ENCODE measurements at places on chromosomes 1 and 21.

GRCh38 chr1:169260478-169261151 is 107.0 kb downstream of the NME7 start:
- no peak for DNase-seq

DNA sequence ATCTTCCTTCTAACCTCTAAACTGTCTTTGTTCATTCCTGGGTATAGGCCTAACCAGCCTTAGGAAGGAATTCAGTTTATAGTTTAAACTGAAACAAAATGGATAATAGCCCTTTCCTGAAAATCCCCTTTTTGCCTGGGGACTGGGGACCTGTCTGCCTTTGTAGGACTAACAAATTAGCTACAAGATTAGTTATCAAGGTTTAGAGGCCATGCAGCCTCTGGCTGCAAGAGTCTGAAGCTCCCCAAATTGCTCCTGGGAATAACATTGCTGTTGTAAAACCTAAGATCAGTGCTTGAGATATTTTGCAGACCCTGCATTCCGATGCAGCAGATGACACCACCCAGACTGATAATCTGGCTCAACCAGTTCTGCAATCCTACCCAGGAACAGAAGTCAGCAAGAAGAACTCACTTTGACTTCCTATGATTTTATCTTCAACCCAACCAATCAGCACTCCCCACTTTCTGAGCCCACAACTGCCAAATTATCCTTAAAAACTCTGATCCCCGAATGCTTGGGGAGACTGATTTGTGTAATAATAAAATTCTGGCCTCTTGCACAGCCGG is 96.6 kb upstream of the ETV3 start:
- no peak for DNase-seq

DNA sequence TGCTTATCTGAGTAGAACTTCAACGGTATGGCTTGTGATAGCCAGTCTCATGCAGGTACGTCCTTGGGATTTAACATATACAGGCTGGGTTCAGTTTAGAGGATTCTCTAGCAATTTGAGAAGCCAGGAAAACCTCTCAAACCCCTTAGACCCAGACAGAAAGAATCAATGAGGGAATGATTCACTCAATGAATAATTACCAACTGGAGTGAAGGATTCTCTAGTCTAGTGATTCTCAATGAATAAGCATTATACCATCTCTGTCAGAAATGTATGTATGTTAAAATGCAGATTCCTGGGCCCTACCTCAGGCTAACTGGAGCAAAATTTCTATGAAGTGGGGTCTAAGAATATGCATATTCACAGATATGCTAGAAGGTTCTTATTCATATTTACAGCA is 54.5 kb upstream of the APP start:
- DNase-seq: no peak

DNA sequence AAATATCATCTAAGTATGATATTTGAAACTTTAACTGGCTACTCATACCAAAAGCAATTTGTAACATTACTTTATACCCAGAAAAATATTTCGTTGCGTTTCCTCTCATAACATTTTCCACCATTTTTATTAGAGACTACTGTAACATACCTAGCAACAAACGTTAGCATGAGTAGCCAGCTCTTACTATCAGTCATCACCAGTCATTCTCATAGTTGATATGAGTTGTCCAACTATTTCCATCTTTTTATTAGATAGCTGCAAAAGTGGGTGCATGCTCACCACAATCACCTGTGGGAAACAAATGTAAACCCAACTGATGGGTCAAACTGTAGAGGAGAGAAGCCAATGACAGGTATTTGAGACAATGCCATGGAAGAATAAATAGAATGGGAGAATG is 114.6 kb downstream of the AKT3 start:
- DNase-seq: no peak

DNA sequence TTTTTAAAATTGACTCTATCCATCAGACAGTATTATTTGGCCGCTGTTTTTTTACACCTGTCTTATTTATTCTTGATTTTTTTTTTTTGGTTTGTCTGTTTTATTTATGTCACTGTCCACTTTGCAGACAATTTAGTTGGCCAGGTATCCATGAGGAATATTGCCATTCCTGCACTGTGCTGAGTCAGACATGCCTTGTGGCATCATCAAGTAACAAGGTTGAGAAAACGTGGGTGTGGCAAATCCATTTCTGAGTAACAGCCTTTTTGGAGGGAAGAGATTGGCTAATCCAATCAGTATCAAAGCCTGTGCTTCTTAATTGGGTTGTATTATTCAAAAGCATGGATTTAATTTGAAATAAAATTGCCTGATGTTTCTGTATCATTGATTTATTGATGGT is 463.1 kb downstream of the USP25 start:
- no peak for DNase-seq

- DNase-seq: no peak
These were observed at the start of gene IVL for GRCh38 chr1:152907686-152908601. Gene IVL (plus strand): TSS chr1:152908546. CDS start chr1:152909798, 1,252 bp downstream.

DNA sequence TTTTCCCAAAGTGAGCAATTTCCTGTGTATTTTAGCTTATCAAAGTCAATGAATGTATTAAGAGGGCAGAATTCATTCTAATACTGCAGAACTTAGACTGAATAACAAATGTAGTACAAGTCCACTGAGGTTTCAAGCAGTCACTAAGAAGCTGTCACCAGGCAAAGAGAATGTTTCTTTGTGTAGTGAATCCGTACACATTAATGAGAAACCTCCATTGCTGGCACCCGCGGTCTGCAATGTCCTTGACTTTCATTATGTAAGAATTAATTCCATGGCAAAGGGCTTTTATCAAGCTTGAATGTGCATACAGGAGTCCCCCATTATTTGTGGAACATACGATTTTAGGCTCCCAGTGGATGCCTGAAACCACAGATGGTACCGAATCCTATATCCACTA is 719.5 kb upstream of the TMPRSS15 start:
- no peak for DNase-seq

DNA sequence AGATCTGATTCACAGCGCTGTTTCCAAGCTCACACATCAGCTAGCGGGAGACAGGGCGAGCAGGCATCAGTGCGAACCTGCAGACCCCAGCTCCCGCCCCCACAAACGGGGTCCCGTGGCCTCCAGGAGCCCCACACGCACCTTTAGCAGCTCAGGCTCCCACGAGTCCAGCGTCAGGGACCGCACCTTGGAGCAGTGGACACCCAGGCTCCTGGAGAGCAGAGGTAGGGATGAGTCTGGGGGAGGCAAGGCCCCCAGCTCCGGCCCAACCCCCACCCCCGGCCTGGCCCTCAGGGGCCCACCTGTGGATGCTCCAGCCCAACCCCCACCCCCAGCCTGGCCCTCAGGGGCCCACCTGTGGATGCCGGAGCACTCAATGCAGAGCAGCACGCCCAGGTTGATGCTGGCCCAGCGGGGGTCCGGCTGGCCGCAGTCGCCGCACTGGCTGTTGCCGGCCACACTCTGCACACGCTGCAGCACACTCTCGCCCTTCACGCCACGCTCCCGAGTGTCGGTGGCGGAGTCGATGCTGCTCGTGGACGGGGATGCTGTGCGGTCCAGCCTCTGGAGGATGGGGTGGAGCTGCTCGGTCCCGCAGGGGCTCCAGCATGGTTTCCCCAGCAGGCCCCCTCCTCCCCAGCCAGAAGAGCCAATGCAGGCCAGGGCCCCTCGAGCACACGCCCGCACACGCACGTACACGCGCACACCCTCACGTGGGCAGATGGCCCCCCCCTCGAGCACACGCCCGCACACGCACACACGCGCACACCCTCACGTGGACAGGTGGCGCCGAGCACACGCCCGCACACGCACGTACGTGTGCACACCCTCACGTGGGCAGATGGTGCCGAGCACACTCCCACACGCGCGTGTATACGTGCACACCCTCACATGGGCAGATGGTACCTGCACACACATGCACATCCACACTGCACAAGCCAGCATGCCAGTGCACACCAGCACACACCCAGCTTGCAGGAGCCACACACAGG is 11.4 kb downstream of the ACAP3 start:
- DNase-seq: no peak

DNA sequence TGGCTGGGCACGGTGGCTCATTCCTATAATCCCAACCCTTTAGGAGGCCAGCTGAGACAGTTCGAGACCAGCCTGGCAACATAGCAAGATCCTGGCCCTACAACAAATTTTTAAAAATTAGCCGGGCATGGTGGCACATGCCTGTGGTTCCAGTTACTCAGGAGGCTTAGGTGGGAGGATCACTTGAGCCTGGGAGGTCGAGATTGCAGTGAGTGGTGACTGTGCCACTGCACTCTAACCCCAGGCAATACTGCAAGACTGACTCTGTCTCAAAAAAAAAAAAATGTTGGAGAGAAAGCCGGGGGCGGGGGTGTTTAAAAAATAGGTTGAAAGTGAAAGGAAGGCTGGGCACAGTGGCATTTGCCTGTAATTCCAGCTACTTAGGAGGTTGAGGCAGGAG is 16.5 kb downstream of the CLDN19 start:
- no peak for DNase-seq

- DNase-seq: no peak
These were observed 41.2 kb downstream of the CDCP2 start for GRCh38 chr1:54111624-54112023.

- DNase-seq: no peak
These were observed 3.7 kb downstream of the RNF19B start for GRCh38 chr1:32960819-32961355.

DNA sequence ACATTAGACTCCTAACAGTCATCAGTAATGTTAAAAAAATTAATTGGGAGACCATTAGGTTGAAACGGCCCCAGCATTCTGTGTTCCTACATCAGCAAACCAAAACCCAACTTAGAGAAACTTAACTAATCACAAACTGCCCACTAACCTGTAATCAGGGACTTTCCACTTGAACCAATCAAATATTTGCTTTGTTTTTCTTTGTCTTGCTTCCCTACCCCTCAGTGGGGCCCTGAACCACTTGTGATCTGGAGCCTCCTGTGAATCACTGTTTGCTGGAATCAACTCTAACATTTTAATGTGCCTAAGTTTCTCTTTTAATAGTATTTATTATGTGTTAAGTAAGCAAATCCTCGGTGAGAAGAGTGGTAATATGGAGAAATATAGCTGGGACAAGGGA is 64.0 kb downstream of the ABCA4 start:
- DNase-seq: no peak

GRCh38 chr1:39907528-39908453 is 6.1 kb upstream of the MYCL start:
- DNase-seq: no peak

- DNase-seq: no peak
These were observed 19.2 kb upstream of the RGS8 start for GRCh38 chr1:182703539-182703938.

DNA sequence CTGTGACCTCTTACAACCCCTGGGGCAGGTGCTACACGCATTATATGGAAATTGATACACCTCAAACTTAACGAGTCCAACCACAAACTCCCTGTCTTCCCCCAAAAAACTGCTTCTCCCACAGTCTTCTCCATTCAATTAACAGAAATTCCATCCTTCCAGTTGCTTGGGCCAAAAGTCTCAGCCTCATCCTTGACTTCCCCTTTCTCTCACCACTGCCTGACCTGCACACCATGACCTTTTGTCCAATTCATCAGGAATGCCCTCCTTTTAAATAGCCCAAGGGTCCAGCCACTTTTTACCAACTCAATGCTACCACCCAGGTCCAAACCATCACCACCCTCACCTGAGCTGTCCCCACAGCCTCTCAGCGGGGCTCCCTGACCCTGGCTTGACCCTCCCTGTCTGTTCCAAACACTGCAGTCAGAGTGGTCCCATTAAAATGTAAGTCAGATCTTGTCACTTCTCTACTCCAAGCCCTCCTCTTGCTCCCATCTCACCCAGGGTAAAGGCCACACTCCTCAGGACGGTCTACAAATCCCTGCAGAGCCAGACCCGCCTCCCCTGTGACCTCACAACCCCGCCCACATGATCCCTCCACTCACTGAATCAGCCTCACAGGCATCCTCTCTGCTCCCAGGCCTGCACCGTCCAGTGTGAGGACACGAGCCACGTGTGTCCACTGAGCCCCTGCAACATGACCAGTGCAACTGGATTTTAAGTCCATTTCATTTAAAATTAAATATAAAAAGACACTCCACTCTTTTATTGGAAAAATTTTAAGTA is 18.5 kb downstream of the KCNN3 start:
- DNase-seq: no peak

- no peak for DNase-seq
These were observed 1.8 kb upstream of the EXTL1 start for GRCh38 chr1:26019641-26020315.

DNA sequence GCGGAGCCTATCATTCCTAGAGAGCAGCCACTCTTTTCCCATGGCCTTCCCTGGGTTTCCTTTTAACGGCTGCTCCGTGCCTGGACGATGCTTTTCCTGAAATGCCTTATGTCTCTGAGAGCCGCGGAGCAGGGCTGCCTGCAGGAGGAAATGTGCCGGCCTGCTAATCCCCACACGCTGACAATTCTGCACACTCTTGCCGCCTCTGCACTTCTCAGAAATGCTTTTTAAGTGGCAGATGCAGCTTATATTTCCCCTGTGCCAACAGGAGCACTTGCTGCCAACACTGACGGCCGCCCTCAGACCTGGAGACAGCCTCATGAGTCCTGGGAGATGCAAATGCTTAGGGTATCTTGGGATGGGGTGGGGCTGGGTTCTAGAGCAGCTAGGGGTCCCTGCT is 253.2 kb downstream of the GRIK3 start:
- no peak for DNase-seq

- no peak for DNase-seq
These were observed 48.8 kb downstream of the WARS2 start for GRCh38 chr1:119091618-119092017.

DNA sequence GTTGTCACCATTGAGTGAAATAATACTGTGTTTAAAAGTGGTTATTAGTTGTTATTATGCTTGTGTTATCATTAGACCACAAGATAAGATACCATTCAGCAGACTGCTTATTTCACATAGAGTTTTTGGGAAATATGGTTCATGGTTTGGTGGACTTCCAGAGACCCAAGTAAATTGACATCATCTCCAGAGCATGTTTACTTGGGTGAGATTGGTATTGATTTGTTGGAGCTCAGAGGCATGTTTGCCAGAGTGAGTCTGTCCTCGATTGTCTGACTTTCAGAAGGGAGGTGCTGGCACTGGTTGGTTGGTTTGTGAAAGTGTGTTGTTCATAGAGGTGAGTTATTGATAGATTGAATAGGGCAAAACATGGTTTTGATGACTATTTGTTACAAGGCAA is 291.4 kb downstream of the TGFB2 start:
- DNase-seq: no peak

DNA sequence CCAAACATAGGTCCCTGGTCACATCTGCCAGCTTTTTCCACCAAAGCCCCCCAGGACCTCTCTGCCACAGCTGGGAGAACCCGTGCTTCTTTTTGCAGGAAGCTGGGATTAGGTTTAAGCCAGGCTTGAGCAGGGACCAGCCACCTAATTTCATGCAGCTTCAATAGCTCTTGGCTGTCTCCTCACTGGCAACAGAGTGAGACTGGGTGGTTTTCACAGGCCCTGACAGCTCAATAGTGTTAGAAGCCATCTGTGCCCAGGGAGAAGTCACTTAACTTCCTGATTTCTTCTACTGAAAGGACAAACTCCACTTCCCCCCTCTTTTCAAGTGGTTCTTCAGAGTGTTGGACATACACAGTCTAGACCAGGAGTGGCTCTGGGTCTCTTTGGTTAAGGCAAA is 20.4 kb upstream of the SRSF4 start:
- no peak for DNase-seq

All from effector CD4-positive, alpha-beta T cell (primary cell).